ENCODE measurements at places on chromosomes 3 and 15. TPM values are rescaled to one million over a fixed set of nuclear protein-coding genes. Genes with fewer than 3 reads are reported as not detected.

GRCh38 chr3:72044231-72044855, 259.4 kb upstream of the PROK2 start:
- DNase-seq = no peak

Gene C3orf22
- not detected for total RNA-seq

Gene PCOLCE2
- total RNA-seq = 13.7 TPM

- DNase-seq = no peak
Measured at GRCh38 chr15:89112341-89112971, 24.2 kb downstream of the ABHD2 start.

DNA sequence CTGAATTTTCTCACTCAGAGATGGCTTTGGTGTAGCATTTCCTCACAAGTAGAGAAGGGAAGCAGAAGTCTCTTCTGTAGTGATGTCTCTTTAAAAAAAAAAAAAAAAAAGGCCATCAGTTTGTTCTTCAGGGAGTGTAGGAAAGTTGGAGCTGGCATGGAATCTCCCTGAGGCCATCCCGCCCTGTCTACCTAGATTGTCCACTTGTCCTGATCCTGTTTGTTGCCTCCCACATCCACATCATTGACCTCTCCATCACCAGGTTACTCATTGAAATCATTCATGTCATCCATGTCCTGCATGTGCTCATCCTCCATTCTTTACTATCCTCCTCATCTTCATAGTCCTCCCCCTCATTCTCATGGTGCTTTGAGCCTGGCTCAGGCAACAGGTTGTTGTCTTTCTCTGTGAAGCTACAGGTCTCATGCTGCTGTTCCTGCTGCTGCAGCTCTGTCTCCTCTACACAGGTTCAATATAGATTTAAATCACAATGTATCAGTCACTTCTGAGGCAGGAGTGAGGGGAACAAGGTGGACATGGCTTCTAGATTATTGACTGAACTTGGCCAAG, 556.3 kb upstream of the NAALADL2 start:
- DNase-seq = no peak

DNA sequence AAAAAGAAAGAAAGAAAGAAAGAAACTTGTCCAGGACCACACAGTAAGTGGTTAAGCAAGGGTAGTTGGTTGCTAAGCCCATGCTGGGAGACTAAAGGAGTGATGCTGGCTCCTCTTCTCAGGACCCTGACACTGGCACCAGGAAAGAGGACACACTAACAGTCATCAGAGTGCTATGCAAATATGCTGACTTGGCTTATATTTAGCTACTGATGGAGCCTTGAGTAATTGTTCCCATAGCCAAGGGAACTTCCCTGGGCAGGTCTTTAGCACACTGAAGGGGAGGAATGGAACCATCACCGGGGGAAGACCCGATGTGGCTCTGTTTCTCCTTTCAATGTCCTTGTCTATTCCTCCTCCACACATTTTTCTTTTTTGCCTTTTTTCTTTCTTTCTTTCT, 6.2 kb downstream of the TMEM40 start:
- DNase-seq = no peak

DNA sequence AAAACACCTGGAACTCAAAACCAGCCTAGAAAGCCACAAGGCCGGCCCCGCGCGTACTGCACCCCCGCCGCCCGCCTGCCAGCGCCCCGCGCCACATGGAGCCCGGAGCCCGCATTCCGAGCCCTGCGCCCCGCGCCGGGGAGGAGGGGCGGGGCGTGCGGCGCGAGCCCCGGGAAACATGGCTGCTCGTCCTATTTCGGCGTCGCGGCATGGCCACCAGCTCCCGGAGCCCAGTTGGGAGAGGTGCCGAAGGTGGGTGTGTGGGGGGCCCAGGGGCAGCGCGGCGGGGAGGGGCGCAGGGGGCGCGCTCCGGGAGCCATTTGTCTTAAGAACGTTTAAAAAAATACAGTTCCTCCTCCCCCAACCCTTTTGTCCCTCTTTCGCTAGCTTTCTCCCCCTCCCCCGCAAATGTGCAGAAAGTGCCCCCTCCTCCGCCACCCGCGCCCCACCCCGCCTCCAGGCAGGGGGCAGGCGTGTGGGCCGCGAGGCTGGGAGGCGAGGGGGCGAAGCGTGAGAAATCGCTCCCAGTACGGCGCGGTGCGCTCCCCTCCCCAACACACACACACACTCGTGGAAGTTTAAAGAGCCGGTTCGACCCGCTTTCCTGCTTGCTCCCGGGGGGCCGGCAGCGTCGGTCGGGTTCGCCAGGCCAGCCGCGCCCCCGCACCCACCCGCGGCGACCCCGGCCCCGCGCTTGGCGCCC, 2.5 kb downstream of the ANP32A start:
- peak; percentile 79 for DNase-seq

Gene P2RY13
- 2.2 TPM for total RNA-seq

GRCh38 chr3:84586427-84586826, 372.4 kb upstream of the CADM2 start:
- no peak for DNase-seq

GRCh38 chr3:99248130-99248529, 346.6 kb upstream of the DCBLD2 start:
- DNase-seq = no peak

- no peak for DNase-seq
Measured at GRCh38 chr3:57986261-57986660, 22.0 kb upstream of the FLNB start.

GRCh38 chr3:129936757-129937156, 37.8 kb upstream of the TRH start:
- peak; percentile 39 for DNase-seq

- no peak for DNase-seq
Measured at GRCh38 chr3:190721330-190721729, 141.2 kb downstream of the GMNC start.
